ENCODE measurements at places on chromosomes 5 and 9. TPM values are rescaled to one million over a fixed set of nuclear protein-coding genes. Genes with fewer than 3 reads are reported as not detected.
A peak's percentile ranks its signal among the peaks of the same experiment; 100 is the strongest.

The PCSK5 gene
- 18.1 TPM for total RNA-seq

The F2RL2 gene
- not detected for total RNA-seq

The ZNF883 gene
- total RNA-seq: 0.89 TPM

The EQTN gene
- not detected for total RNA-seq

The RANBP3L gene
- 2.8 TPM for total RNA-seq

The SPINK13 gene
- not detected for total RNA-seq

The DMGDH gene
- 1.3 TPM for total RNA-seq

The RPL35 gene
- total RNA-seq: 812 TPM

The PTGS1 gene
- total RNA-seq: 14.9 TPM

The HAPLN1 gene
- total RNA-seq: 0.21 TPM

The PTPN3 gene
- 13.4 TPM for total RNA-seq

The AGGF1 gene
- total RNA-seq: 20.4 TPM

The MAP1B gene
- 20.6 TPM for total RNA-seq

The MEIKIN gene
- total RNA-seq: not detected

The TLX3 gene
- total RNA-seq: not detected

DNA sequence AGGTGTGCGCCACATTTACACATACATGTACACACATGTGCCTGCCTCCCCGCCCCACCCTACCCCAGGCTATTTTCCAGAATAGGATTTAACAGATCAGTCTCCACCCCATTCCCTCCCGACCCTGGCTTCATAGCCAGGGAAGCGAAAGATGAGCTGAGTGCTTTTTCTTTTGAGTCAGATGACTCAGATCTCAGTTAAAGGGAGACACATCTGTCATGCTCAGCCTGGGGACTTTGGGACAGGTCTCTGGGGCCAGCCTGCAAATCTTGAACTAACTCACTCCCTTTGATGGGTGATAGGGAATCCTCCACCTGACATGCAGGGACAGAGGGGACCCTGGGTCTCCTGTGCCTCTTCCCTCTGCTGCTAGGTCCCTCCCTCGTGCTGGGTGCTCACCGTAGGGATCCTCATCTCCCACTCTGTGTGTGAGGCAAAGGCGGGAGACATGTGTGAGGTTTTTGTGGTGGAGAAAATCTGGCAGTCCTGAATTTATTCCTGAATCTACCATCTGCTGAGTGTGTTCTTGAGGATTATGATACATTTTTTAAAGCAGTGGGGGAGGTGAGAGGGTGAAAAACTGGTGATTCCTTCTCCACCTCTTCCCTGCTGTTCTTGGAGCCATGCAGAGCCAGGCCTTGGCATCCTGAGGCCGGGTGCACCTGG lies 37.7 kb downstream of the NEUROG1 start:
- DNase-seq: no peak

GRCh38 chr5:65059681-65060598 lies 291.2 kb downstream of the CWC27 start:
- DNase-seq: no peak

GRCh38 chr5:13591621-13592020 lies 352.9 kb downstream of the DNAH5 start:
- no peak for DNase-seq

- DNase-seq: no peak
Observed at GRCh38 chr9:109213285-109214121, 46.5 kb upstream of the FRRS1L start.

GRCh38 chr5:80955082-80955590 lies 5.0 kb upstream of the RASGRF2 start:
- no peak for DNase-seq

DNA sequence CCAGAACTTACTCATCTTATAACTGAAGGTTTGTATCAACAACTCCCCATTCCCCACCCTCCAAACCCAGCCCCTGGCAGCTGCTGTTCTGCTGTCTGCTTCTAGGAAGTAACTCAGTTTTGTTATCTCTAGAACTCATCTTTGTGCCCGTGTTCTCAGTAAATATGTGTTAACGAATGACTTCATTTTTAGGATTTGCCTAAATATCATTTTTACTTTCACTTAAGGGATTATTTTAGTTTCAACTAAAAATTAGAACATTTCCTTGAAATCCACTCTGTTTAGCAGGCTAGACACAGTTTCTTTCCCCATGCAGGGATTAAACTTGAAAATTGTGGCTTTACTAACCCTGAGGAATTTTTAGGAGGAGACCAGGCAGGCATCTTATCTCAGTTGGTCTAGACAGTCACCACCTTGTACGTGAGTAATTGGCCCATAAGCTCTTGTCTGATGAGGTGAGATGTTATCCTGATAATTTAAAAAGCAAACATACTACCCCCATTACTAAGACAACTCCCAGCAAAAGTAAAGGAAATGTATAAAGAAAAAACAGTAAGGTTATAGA lies 68.2 kb upstream of the TNFAIP8 start:
- DNase-seq: no peak

GRCh38 chr9:99109522-99109921 lies 4.6 kb downstream of the TGFBR1 start:
- no peak for DNase-seq

DNA sequence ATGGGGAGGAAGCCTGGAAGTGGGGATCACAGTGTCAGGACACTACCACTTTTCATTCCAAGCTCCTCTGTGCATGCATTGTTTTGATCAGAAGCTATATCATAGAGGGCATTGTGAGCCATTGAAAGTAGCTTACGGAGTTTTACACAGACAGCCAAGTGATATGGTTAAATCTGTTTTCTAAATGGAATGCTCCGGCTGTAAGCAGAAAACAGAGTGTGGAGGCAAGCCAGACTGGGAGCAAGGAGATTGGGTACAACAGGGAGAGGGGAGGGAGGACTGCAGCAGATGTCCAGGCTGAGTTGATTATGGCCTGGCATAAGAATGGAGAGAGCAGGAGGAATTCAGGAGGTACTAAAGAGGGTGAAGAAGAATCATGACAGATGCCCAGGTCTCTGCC lies 15.5 kb upstream of the SOWAHA start:
- no peak for DNase-seq

GRCh38 chr5:164326219-164326618 lies 820.8 kb downstream of the MAT2B start:
- no peak for DNase-seq

- no peak for DNase-seq
Observed at GRCh38 chr5:59537961-59538749, 355.4 kb downstream of the PDE4D start.

GRCh38 chr5:141598391-141599345 lies 20.1 kb downstream of the DIAPH1 start:
- DNase-seq: no peak

DNA sequence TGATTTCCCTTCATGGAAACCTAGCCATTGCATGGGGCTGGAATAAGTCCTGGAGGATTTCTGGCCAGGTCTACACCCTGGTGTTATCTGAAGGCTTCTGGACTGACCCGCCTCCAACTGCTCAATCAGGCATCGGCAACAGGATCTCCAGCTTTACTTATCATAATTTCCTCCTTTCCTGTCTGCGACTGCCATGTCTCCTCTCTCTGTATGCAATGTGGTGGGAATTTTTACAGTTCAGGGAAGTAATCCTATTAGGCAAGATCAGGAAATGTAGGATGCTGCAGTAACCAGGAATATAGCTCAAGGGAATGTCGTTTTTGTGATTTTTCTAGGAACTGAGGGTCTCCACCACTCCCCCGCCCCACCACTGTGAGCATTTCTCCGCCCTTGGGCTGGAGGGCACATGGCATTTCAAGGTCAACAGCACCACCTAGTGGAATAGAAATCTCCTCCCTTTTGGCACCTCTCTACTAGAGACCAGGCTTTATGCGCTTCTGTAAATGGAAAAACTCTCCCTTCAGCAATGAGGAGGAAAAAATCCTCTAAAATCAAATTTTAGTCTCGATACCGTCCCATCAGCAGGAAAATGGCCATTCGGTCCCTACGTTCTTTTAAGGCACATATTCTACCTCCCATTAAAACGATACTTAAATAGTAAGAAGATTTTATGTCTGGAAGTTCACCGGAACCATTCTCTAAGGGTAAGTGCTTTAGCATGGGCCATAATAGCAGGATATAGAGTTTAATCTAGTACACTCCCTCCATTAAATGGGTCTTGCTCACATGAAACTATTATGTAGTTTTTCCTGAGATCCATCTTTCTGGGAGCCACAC lies 93.0 kb downstream of the YTHDC2 start:
- no peak for DNase-seq

GRCh38 chr5:3347741-3348140 lies 247.9 kb upstream of the IRX1 start:
- DNase-seq: no peak

DNA sequence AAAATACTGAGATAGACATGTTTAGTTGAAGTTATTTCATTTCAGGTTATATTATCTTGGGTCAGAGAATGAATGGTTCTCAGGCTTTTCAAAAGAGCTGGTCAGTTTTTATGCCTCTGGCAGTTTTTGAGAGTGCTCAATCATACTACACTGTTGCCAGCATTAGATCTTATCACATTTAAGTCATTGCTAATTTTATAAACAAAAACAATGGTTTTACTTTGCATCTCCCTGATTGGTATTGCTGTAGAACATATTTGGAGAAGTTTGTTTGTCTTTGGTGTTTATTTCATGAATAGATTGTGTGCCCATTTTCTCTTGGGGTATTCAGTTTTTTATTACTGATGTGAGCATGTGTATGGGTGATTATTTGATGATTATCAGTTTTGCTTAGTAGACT lies 1.5 kb downstream of the CATSPER3 start:
- no peak for DNase-seq

GRCh38 chr9:14670718-14671117 lies 22.5 kb downstream of the ZDHHC21 start:
- no peak for DNase-seq

DNA sequence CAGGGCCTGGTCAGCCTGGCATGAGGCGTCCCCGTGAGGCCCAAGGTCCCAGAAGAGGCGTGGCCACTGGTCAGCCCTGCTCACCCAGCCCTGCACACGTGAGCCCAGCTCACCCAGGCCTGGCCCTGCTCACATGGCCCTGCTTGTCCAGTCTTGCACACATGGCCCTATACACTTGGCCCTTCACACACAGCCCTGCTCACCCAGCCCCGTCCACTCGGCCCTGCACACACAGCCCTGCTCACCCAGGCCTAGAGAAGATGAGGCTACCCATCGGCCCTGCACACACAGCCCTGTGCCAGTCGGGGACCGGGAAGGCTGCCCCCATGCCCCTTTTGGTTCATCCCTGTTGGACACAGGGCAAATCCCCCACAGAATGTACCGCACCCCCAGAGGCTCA lies 28.4 kb downstream of the ZDHHC11B start:
- peak; percentile 60 for DNase-seq

DNA sequence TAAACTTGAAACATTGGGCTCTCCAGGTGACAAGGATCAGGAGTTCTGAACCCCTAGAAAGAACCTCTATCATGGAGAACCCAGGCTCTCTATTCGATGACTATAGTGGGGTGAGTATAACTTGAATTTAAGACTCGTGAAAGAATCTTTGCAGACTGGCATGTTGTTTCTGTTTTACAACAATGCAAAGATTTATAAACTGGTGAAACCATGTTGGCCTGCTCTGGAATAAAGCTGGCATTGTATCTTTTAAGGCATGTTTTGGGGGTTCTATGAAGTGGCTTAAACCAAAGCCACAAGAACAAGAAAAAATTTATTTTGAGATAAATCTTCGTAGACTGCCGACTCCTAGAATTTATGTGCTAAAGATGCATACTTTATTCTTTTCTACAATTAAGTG lies 9.8 kb upstream of the GDNF start:
- DNase-seq: no peak

GRCh38 chr5:53871775-53872174 lies 311.3 kb downstream of the NDUFS4 start:
- no peak for DNase-seq

DNA sequence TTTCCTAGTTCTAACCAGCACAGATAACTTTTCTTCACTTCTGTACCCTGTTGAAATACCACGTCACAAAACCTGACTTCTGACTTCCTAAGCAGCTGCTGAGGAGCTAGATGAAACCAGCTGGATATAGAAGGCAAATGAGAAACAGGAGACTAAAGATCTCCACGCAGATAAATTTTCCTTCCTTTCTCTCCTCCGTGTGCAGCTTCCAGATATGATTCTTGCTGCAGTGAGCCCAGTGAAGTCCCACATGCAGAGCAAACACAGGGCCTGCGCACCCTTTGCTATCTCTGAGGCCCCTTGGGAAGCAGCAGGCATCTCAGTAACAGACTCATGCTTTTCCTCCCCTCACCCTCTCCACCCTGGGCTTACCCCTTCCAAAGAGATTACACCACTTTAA lies 1638.3 kb downstream of the MAT2B start:
- DNase-seq: no peak

DNA sequence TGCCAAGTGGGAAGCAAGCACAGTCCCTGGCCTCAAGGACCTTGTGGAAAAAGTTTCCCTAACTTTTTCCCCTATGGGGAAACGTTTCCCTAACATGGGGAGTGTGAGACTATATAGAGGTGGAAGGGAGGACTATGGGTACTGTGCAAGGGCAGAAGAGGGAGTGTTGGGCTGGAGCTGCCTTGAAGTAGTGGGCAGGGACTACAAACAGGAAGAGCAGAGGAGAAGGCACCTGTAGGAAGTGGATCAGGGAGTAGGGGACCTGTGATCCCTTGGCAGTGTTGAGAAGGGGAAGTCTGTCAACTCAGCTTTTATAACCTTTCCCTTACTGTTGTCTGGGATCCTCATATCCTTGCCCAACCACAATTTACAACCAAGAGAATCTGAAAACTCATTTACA lies 1.4 kb downstream of the CMYA5 start:
- DNase-seq: no peak

DNA sequence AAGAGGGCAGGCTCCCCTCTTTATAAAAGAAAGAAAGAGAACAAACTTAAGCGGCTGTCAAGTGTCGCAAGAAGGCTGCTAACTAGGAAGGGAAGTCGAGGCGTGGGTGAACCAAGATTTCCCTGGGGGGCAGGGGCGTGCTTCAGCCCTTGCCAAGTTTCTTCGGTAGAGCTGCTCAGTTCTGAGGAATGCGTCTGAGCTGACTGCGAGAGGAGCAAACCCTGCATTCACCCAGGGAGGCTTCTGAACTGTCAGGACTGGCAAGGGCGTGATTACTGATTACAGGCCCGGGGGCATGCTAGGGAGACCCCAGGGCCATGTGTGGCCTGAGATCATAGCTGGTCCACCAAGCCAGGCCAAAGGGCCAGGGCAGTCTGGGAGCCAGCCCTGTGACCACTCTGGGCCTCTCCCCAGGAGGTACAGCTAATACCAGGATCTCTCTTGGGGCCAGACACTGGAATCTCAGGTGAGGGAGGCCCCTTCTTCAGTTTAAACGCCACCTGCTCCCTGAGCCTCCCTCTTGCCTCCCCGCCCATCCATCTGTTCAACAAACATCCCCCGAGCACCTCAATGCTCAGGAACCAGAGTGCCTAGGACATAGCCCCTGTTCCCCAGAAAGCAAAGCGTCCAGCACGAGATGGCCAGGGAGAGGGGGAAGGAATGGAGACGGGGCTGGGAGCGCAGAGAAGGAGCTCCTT lies 30.9 kb downstream of the SARDH start:
- no peak for DNase-seq

DNA sequence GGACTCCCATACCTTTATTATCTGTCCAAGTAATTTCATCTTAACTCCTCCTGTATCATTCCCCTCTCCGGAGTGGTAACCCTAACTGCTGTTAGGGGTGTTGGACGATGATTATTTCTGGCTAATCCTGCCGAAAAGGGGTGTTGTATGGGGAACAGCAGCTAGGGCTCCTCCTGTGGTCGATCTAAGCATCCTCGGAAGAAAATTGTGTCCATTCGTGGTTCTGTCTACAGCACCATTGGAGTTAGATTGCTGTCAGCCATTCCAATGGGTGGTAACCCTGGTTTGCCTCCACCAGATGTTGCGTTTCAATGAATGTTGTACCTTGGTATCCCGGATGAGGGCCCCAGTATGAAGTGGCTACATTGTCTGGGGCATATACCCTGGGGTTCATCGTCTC lies 35.6 kb upstream of the LMNB1 start:
- DNase-seq: no peak

All from lower lobe of right lung (tissue), 2 donors.